Thoracic aorta (tissue), 2 donors: ENCODE measurements at places on chromosomes 4 and X.
A peak's percentile ranks its signal among the peaks of the same experiment; 100 is the strongest.

DNA sequence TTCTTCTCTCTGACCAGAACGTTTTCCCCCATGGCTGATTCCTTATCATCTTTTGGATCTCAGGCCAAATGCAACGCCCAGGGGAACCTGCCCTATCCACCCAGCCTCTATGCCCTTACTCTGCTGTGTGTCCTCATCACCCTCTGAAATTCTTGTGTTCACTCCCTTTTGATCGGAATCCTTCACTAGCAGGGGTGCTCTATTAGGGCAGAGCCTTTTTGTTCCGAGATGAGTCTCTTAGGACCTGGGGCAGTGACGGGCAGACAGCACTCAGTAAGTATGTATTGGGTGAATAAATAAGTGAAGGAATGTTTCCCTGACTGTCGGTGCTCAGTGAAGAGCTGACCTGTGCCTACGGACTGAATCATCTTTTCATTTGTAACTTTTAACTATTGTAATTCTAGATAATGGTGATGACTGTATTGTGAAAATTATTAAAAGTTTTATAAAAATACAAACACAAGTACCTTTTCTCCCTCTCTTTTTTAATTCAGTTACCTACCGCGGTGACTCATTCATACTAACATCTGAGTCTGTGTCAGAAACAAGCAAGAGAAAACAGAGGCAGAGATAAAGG is 4.8 kb upstream of the TENM3 start:
- no peak for DNase-seq

DNA sequence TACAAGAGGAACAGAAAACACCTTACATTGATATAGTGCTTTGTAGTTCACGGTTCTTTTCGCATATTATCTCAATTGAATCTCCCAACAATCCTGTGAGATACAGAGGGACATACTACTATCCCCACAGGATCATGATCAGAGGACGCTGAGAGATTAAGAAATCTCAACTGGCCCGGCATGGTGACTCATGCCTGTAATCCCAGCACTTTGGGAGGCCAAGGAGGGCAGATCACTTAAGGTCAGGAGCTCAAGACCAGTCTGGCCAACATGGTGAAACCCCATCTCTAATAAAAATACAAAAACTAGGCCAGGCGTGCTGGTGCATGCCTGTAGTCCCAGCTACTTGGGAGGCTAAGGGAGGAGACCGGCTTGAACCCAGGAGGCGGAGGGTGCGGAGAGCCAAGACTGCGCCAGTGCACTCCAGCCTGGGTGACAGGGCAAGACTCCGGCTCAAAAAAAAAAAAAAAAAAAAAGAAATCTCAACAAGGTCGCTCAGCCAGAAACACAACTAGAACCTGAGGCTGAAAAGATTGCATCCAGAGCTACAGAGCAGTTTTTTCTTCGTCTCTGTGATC is 7.4 kb downstream of the APOO start:
- DNase-seq = no peak

GRCh38 chr4:150510176-150510865 is 71.6 kb upstream of the MAB21L2 start:
- no peak for DNase-seq

DNA sequence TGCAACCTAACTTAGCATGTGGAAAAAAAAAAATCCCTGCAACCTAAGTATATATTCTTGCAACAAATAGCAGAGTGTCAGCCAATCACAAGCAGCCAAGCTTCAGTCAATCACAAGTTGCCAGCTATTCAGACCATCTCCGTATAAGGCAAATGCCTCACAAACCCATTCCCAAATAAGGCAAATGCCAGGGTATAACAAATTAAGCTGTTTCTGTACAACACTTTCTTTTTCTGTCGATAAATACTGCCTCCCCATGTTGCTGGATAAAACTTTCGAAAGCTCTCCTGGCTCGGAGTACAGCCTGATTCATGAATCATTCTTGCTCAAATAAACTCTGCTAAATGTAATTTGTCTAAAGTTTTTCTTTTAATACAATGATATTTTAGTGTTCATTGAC is 460.7 kb upstream of the SMIM31 start:
- DNase-seq = no peak

GRCh38 chr4:139776235-139776634 is 110.6 kb downstream of the MGST2 start:
- DNase-seq = no peak

DNA sequence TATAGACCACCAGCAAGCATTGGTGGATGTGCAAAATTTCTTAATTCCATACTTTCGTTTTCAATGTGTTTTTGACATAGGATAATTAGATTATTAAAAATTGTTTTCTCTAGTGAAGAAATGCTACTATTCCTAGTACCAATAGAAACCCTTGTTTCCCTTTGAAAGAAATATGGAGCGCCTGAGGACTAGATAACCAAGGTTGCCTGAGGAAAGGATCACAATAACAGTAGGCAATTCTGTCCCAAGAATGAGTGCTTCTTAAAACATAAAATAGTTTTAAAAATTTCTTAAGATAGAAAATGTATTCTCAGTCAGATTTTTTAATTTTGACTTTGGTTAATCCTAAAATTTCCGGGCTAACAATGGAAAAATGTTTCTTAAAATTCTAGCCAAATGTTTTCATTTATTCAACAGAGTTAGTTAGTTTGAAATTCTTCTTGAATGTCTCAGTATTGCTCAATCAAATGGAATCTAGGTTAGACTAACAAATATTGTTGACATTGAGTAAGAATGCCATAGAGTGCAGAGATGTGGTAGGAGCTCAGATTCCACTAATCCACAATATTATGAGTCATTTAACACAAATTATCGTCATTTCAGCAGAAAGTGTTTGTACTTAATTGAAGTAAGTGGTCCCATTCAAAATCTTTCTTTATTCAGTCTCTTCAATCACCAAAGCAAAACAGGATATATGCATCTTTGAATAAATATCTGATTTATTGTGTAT is 666.0 kb downstream of the GRID2 start:
- no peak for DNase-seq

GRCh38 chr4:29009908-29010307 is 1710.3 kb upstream of the PCDH7 start:
- no peak for DNase-seq

GRCh38 chr4:87465739-87466366 is 43.5 kb downstream of the NUDT9 start:
- no peak for DNase-seq

DNA sequence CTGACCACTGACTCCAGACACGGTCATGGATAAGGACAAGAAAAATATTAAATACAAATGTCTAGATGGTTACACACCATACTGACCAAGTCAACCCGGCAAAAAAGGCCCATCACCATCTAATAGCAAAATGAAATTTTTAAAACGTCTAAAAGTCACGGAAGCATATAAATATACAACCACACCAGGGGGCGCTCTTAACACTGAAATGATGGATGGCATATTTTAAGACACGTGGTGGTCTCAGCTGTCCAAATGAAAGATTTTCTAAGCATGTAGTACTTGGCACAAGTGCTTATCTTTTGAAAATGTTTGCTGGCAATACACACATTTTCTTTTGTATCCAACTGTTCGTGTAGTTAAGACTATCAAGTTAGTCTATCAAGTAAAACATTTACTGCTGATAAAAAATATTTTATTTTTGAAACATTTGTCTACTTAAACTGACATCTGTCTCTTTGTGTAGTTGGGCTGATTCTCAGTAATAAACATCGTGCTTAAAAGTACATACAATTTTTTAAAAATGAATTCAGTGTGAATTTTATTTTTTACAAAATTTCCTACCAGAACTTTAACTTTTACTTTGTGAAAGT is 64.6 kb downstream of the COX7B2 start:
- DNase-seq = peak; percentile 6

- no peak for DNase-seq
Observed at GRCh38 chr4:8761167-8761823, 110.3 kb downstream of the HMX1 start.

GRCh38 chr4:168509786-168510185 is 12.9 kb downstream of the PALLD start:
- no peak for DNase-seq

GRCh38 chr4:9953089-9953488 is 68.2 kb downstream of the SLC2A9 start:
- DNase-seq = no peak

GRCh38 chrX:12814420-12814819 is 23.2 kb downstream of the PRPS2 start:
- no peak for DNase-seq

DNA sequence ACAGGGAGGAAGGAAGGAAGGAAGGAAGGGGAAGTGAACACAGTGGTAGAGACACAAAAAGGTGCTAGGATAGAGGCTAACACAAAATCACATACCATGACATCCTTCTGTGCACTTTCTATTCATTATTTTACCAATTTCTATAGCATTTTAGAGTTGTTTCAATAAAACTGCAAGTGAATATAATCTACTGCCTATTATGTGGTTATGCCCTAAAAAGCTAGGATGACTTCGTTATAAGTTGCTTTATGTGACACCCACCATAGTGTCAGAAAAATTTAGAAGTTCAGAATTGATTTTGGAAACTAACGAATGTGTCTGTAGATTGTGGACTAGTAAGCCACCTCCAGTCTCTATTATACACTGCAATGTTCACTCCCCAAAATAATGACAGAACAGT is 59.4 kb upstream of the EDNRA start:
- DNase-seq = no peak

GRCh38 chrX:153387345-153387744 is 13.8 kb downstream of the PNMA6E start:
- DNase-seq = no peak

DNA sequence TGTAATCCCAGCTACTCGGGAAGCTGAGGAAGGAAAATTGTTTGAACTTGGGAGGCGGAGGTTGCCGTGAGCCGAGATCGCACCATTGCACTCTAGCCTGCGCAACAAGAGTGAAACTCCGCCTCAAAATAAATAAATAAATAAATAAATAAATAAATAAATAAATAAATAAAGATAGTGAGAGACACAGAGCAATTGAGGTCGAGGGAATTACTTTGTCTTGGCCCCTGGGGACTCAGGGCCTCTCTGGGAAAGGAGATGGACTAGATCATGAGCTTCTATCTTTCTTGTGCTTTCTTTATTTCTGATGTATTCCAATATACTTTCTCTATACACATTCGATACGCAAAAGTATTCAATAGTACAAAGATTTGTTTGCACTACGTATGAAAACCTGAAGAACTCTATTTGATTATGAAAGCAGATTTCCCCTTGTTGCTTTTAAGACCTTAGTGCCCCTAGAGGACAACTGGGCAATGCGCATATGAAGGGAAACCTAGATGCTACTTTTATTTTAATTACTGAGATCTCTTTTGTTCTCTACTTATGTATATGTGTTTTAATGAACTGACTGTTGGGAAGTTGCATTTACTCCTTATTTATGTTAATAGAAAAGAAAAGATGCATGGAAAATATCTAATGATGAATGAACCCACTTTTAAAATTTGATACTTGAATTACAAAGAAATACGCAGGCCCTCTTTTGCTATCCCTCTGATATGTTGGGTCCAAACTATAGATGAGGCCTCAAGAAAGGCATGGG is 12.8 kb upstream of the ELOVL6 start:
- DNase-seq = no peak

DNA sequence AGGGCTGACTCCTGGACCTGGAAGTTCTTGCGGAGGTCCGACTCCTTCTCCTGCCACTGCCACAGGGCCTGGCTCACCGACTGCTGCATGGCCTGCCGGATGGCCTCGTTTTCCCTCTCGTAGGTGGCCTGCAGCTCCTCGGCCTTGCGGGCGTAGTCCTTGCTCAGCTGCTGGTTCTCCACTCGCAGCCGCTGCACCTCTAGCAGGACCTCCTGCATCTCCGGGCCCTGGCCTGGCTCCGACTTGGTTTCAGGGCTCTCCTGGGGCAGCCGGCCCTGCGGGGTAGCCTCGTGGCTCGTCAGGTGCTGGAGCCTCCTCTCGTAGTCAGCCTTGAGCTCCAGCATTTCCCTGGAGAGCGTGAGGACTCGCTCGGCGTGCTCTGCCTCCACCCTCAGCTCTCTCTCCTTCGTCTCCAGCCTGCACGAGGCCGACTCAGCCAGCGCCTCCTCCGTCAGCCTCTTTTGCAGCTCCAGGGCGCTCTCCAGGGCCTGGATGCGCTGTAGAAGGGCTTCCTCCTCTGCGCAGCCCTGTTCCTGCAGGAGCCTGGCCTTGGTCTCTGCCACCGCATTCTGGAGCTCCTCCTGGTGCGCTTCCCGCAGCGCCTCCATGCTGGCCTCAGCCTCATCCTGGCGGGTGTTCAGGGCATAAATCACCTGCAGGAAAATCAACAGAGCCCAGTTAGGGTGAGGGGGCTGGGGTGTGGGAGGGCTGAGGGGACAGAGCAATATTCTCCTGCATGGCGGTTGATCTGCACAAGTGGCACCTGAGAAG is 72.2 kb downstream of the FAM184B start:
- no peak for DNase-seq

DNA sequence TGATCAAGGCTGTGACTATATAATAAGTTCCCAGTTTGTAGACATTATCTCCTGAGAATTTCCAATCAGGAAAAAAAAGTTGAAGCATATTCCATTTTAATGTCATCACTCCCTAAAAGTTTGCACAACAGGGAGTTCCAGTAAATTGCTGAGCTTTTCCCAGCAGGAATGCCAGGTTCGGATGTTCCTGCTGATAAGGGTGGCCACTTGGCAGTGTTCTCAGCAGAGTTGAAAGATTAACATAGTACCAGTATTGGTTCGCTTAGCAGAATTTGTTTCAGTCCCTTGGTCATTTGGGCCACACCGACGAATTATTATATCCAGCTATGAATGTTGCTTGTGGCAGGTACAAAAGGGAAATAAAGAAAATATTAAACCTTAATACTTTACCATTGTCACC is 5.2 kb upstream of the CXCL2 start:
- DNase-seq = no peak

- no peak for DNase-seq
Observed at GRCh38 chr4:176011529-176011928, 54.1 kb upstream of the WDR17 start.

DNA sequence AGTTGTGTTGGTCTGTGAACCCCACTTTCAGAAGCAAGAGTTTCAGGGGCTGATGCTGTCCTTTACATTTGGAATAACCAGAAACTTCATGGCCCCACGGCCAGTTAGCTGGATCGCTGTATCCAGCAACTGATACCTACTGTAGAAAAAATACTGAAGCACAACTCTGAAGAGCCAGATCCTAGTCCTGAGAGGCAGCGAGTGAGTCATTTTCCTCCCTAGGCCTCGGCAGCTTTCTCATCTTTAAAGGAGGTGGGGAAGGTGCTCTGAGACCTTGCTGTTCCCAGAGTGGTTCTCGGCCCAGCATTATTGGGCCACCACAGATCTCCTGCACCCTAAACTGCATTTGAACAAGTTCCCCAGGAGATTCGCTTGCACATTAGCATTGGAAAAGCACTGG is 63.2 kb downstream of the NHS start:
- DNase-seq = no peak

- DNase-seq = no peak
Observed at GRCh38 chr4:155248002-155248896, 39.8 kb downstream of the NPY2R start.

- DNase-seq = no peak
Observed at GRCh38 chrX:119760026-119760877, 1.9 kb downstream of the SOWAHD start.

- DNase-seq = no peak
Observed at GRCh38 chr4:154707877-154708276, 35.9 kb upstream of the LRAT start.

- no peak for DNase-seq
Observed at GRCh38 chr4:94678896-94679295, 78.9 kb upstream of the BMPR1B start.
